ENCODE measurements at places on chromosomes 4 and X.

DNA sequence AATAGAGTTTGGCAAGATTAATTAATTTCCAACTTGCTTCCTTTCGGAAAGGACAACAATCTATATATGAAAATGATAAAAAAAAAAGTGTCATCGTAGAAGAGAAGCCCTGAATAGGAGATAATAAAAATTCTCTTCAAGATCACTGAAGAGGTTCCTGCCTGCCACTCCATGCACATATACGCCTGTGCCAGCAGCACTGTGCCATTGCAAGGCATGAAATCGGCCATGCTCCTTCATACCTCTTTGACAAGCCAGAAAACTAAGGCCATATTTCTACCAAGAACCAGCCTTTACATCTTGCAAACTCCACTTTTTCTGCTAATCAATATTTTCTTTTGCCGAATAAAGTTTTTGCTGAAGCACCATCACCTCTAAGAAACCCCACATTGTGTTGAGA is 365.5 kb downstream of the CXXC4 start:
- DNase-seq, result no peak

GRCh38 chrX:9878146-9878820 is 88.9 kb upstream of the CLDN34 start:
- DNase-seq, result no peak

DNA sequence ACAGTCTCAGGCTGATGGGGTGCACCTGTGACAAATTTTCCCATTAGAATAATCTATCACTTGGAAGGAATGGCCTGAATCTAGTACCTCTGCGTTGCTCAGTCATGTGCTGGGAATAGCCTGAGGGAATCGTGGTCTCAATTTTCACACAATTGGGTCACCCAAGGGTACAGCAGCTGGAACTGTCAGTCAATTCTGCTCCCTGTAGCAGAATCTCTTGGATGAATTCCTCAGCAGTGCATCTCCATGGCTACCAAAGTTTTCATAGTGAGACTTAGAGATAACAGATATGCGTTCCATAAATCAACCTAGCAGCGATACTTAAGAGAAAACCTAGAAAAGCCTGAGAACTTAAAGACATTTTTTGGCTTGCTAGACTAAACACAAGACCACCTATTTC is 288.7 kb upstream of the CTSO start:
- no peak for DNase-seq

DNA sequence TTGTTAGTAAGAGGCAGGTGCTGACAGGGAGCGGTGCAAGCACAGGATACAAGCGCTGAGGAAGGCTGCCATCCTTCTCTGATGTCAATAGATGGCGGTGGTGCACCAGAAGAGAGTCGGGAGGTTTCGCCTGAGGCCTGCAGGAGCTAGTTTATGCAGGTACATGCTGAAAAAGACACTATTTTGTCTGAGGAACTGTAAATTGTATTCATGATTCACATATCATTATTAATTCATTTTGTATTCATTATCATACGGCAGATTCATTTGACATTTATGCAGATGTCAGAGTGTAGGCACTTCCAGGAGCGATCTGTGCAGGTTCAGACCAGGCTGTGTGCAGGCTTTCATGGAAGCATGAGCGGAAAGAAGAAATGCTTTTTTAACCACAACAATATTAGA is 824.0 kb downstream of the STIM2 start:
- no peak for DNase-seq

GRCh38 chr4:16617435-16617834 is 281.0 kb downstream of the LDB2 start:
- DNase-seq, result no peak

- no peak for DNase-seq
Observed at GRCh38 chr4:122100508-122100907, 51.6 kb upstream of the BLTP1 start.

DNA sequence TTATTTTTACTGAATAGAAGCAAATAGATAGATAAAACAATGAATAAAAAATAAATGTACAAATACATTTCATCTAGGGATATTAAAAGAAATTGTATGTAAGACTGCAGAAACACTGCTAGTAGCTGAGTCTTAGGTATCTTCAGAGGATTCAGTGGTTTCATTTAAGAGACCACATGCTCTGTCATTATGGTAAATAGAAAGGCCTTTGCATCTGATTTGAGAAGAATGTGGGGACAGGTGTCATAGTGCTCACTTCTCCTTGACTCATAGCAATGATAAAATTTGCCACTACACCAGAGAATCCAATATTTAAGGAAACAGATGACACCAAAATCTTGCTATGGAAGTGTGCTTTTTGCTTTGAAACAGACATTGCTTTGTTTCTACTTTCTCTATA is 59.8 kb upstream of the PPP1R2C start:
- no peak for DNase-seq

GRCh38 chrX:112753116-112753515 is 73.4 kb upstream of the LHFPL1 start:
- no peak for DNase-seq

DNA sequence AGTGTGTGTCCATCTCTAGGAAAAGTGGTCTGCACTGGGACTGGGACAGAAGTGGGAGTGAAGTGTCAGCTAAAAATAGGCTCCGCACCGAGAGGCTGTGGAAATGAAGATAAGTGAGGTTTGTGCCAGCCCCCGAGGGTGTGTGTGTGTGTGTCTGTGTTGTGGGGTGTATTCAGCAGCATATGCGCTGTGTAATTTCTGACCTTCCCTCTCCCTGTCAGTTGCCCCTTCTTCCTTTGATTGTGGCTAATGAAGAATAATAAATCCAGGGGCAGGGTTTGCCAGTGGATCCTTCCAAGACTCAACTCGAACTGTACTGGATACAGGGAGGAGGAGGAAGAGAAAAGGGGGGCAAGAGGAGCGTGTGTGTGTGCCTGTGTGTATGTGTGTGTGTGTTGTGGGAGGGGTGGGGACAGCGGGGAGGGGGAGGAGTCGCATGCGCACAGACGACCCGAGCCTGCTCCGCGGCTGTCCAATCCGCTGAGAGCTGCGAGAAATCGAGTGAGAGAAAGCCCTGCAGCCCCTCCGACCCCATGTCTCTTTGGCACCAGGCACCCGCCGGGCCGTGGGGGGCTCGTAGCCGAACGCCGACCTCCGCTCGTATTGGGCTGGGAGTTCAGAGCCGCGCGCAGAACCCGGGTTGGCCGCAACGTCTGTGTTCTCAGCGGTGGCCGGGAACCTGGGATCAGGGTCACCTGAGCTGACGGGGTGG is 916 bp upstream of the POU4F2 start:
- DNase-seq, result no peak
